ENCODE measurements at places on chromosomes 2 and 18.

GRCh38 chr2:49355611-49356010 is 201.3 kb upstream of the FSHR start:
- DNase-seq = no peak

GRCh38 chr2:98782570-98782969 is 51.6 kb upstream of the MGAT4A start:
- DNase-seq = no peak

DNA sequence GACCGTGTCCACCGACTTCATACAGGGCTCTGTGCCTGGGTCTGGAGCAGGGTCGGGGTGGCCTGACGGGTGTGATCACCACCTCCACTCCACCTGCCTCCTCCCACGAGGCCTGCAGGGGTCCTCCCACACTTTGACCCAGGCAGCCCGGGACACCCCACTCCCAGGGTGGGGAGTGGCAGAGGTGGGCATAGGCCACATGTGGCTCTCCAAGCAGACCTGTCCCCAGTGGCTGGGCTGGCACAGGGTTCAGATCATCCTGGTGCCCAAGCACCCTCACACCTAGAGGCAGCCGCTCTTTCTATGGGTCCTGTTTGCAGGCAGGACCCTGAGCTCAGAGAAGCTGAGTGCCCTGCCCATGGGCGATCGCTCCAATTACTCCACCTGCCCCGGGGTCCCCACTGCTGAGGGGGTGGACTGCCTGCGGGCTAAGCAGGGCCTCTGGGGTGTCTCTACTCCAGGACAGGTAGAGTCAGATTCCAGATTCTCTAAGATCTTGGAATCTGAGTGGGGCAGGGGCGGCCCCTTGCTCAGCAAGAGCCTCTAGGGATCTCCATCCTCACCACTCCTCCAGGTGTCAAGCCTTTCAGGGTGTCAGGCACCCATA is 1.4 kb downstream of the NEURL3 start:
- DNase-seq = no peak

DNA sequence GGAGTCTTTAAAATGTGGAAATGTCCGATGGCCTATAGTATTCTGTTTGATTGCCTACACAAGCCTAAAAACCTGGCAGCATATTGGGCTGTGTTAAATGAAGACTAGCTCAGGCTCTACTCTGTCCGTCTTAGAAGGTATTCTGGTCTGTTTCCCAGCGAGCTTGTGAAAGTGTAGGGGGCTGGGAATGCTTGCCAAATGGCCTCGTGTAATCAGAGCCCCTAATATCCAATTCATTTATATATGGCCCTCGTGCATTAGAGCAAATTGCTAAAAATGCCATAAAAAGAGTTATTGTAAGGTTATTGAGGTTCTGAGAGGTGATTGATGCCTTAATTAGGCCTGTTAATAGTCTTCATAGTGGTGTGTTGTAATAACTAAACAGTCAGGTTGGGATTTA is 1500.4 kb downstream of the DPP10 start:
- DNase-seq = no peak

DNA sequence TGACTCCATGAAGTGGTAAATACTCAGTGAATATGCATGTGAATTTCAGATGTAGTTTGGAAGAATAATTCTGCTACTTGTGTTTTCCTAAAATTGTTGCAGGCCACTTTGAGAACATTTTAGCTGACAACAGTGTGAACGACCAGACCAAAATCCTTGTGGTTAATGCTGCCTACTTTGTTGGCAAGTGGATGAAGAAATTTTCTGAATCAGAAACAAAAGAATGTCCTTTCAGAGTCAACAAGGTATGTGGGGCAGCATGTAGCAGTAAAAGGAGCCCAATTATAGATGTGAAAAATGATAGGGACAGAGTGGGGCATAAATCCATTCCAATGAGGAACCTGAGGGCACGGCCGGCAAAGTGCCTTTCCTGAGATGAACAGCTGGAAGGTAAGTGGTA is 16.1 kb downstream of the SERPINB5 start:
- no peak for DNase-seq

DNA sequence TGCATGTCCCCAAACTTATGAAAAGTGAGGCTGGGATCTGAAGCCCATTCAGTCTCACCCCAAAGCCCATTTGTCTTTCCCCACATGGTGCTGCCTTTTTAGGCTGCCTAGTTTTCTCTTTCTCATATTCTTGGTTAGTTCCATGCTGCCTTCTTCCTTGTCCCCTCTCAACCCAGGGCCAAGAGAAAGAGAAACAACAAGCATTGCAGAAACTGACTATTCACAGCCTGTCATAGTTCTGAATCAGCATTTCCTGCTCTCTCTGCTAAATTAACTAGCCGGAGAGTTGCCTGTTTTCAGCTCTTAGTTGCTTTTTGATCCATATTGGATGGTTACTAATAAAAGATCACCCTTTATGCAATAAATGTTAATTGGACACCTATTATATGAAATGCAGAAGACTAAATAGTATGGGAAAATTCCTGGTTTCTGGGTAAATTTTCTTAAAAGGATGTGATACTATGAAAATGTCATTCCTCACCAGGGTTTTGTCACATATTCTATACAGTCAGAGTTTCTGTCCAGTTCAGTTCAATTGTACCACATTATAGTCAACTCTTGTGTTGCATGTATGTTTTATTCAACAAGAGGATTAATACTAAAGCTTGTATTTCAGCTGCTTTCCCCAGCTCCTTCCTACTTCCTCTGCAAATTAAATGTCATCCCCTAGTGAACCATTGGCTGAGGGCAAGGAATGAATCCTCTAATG is 246.5 kb downstream of the GALR1 start:
- no peak for DNase-seq

Data from stromal cell of bone marrow (primary cell).